H54 (cell line): ENCODE measurements at places on chromosomes 3 and 15.
A peak's percentile ranks its signal among the peaks of the same experiment; 100 is the strongest.

DNA sequence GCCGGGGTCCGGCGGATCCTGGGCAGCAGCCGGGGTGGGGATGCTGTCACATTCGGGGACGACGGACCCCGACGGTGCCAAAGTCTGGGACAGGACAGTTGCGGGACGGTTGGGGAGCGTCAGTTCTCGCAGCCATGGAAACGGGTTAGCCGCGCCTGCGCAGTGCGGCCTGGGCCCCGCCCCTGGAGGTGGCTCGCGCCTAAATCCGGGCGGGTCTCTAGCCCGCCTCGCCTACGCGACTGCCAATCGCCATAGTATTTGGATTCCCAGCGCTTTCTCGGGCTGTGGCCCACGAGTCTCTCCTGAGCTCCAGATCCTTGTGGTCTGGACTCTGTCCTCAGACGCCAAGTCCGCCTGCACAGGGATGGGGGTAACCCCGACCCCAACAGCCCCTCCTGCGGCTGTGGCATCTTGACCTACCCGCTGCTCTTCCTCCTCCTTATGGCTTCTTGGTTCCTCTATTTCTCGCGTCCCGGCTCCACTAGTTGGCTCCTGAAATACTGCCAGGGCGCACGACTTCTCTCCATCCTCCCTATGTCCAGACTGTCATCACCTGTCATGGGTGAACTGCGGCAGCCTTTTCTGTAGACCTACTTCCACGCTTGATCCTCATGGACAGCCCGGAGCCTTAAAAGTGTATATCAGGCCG, at the start of gene ZMYND10:
ZMYND10 (minus strand) TSS at position 147 of the 649 bp plus-strand sequence. CDS start 153 bp downstream, outside the sequence.
- no peak for DNase-seq

- DNase-seq: no peak
Measured at GRCh38 chr15:99110581-99111320, 5.9 kb downstream of the SYNM start.

DNA sequence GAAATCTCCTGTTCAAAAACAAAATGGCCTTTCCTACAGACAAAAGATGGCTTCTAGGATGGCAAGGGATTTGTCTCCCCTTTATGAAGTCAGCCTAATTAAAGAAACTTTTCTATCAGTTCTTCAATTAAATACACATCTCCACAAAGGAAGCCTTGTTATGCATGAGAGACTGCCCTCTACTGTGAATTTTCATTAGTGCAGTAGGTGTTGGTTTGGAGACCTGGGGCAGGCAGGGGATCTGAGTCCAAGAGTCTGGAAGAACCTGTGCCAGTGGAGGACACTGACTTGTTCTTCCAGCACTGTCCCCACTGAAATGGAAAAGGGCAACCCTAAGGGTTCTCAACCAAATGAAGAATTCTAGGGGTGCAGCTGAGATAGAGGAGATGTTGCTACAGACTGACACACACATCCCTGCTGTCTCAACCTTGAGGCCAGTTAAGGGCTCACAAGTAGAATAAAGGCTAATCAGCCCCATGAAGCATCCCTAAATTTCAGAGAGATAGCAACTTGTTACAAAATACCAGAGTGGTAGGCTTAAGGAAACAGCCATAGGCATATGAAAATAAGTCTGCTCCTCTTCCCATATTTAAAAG, 174.0 kb upstream of the PRICKLE2 start:
- peak; percentile 36 for DNase-seq

GRCh38 chr15:99385005-99385669, 133.9 kb downstream of the LRRC28 start:
- DNase-seq: peak; percentile 32

DNA sequence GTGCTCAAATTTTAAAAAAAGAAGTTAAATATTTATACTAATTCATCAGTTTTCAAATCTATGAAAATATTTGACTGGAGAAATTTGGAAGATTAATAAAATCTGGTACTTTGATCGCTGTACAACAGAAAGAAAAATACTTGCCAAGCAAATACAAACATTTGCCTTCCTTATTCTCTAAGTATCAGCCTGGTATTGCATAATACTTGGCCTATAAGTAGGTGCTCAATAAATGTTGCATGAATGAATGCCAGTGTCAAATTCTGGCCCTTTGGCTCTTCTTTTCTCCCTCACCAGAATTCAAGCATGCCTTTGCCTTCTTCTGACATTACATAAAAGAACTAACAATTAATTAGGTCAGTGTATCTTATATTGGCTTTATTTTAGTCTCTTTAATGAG, 601.7 kb upstream of the GBE1 start:
- no peak for DNase-seq

GRCh38 chr3:54822206-54822605, 105.7 kb downstream of the LRTM1 start:
- no peak for DNase-seq

GRCh38 chr3:46468753-46469600, 4.3 kb upstream of the LTF start:
- no peak for DNase-seq

- no peak for DNase-seq
Measured at GRCh38 chr3:1798711-1799405, 299.8 kb upstream of the CNTN4 start.

- no peak for DNase-seq
Measured at GRCh38 chr15:46293550-46293949, 658.7 kb downstream of the SQOR start.

GRCh38 chr3:139528281-139528680, 11.3 kb downstream of the RBP1 start:
- no peak for DNase-seq

DNA sequence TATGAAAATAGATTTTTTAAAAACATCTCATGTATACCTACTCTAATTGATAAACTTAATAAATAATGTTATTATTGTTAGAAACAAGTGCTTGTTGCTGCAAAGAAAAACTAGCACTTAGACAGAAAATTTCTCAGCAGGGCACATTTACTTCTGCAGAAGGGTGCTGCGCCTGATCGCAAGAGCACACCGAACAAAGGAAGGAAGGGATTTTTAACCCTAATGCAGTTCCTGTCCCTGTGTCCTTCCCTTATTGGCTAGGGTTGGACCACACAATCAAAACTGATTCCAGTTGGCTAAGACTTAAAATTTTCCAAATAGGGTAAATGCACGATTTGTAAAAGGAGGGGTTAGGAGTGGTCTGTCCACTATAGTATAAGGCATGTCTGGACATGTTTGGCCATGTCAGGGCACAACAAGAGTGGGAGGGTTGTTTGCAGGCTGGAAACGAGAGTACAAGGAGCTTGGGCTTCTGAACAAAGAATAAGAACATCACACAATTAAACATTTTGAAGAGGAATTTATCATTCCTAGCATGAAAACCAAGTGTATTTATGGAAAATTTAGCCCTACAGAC, 4.7 kb downstream of the DTWD1 start:
- DNase-seq: no peak

DNA sequence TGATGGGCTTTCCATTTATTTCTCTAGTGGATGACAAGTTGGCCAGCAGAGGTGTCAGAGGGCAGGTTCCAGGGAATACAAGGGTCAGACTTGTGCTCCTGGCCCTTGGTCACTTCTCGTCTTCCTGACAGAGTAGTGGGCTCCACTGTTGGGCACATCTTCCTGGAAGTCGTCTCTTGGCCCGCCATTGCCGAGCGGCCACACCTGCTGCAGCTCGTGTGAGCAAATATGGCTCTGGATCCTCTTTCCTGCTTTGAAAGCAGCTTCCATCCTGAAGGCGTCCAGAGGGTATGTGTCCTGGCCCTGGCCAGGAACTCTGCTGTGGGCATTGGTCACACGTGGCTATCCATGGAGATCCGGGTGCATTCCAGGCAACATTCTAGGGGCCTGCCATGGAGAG, 100.2 kb downstream of the SNRPN start:
- DNase-seq: no peak

DNA sequence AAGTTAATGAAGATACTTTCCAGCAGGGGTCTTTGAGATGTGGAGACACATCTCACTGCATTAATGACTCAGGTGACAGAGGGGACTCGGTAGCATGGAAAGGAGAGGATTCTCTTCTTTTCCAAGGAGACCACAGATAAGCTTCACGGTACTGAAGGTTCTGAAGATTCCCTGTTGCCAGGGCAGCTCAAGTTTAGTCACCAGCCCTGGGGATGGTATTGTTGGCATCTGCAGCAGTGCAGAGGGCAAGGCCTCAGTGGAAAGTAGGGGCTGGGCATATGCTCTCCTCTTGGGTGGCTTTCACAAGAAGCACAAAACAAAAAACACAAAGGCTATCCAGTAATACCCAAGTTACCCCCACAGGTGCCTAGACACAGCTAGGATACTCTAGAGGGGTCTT, 38.0 kb upstream of the MRPL3 start:
- no peak for DNase-seq

DNA sequence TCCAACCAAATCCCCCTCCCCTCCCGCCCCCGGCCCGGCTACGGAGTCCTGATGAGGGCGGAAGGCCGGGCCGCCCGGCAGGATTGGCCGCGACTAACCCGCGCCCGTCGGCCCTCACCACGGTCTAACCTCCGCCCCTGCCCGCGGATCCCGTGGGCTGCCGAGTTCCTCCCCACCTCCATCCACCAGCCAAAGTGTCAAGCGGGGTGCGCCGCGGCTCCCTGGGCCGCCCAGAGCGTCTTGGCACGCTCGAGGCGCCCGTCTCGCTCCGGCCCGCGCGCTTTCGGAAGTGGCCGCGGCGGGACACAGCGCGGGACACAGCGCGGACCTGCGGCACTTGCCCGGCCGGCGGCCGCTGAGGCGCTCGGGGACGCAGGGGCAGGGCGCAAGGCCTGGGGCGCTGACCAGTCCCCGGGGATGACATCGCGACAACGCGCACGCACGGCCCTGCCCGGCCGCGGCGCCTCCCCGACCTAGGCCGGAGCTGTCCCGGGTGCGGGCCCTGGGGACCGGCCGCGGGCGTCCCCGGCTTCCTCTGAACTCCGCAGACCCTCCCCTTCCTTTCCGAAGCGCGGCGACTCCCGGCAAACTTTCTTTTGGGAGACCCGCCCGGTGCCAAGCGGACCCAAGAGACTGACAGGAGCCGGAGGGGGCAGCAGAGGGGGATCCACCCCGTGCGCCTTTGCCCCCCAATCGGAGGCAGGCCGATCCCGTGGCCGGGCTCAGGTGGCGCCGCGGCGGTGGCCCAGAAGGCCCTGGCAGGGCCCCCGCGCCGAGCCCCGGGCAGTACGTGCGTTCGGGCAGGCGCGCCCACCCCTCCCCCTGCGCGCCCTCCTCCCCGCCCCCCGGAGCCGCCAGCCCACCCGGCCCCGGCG, 112.8 kb upstream of the ICE2 start:
- DNase-seq: peak; percentile 26

DNA sequence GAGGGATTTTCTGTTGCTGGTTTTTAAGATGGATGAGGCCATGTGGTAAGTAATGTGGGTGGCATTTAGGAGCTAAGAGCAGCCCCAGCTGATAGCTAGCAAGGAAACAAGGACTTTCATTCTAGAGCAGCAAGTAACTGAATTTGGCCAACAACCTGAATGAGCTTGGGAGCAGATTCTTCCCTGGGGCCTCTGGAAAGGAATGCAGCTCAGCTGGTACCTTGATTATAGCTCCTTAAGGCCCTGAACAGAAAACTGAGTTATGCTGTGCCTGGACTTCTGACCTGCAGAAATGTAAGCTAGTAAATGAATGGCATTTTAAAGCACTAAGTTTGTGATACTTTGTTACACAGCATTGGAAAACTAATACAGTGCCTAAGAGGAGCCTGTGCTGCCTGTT, 565.5 kb downstream of the PDCD6IP start:
- no peak for DNase-seq

DNA sequence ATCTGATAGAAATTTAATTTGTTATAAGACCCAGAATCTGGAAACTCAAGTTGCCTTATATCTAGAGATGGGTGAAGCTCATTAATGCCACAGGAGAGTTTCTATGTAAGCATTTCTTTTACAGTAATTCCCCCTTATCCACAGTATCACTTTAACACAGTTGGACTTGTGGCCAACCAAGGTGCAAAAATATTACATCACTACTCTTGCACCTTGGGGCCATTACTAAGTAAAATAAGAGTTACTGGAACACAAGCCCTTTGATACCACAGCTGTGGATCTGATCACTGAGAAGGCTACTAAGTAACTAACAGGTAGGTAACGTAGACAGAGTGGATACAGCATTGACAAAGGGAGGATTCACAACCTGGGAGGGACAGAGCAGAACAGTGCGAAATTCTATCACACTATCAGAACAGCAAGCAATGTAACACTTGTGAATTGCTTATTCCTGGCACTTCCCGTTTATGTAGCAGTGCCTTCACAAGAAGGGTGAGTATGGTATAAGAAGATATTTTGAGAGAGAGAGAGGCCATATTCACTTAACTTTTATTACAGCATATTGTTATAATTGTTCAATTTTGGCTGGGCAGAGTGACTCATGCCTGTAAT, 33.9 kb upstream of the TOPBP1 start:
- DNase-seq: no peak

- no peak for DNase-seq
Measured at GRCh38 chr3:58355179-58355578, 22.5 kb downstream of the PXK start.

DNA sequence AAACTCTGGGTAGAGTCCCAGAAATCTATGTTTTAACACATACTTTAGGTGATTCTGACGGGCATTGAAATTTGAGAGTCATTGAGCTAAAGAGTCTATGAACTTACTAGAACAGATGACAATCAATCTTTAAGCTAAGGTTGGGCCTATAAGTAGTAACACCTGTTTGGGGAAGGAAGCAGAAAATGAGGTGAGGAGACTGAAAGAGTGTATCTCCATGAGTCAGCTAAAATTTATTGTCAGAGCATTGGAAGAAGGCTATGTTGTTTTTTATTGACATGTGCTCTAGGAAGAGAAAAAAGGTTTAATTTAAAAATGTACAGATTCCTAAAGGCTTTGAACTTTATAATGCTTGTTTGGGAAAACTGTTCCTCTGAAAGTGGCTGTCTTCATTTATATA, 42.9 kb downstream of the TPRG1 start:
- DNase-seq: no peak

GRCh38 chr15:32784581-32784980, 66.8 kb downstream of the GREM1 start:
- no peak for DNase-seq

DNA sequence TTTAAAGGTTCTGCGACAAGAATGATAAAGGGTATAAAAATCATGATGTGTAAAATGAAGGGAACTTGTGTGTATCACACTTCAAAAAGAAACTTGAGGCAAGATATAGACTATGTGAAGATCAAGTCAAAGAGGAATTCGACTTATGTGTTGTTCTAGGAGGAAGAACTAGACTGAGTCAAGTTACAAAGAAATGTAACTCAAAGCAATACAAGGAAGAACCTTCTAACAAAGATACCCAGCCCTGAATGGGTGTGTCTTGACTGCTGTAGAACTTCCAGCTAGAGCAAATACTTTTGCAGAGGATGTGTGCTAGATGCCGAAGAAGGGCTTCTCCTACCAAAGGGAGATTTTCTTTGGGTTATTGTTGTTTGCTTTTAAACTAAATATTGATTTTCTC, 2.4 kb downstream of the SLC49A4 start:
- no peak for DNase-seq

GRCh38 chr3:194395212-194395611, 3.9 kb downstream of the GP5 start:
- DNase-seq: no peak
